ENCODE measurements at places on chromosomes 5 and 9. TPM values are rescaled to one million over a fixed set of nuclear protein-coding genes. Genes with fewer than 3 reads are reported as not detected.

DNA sequence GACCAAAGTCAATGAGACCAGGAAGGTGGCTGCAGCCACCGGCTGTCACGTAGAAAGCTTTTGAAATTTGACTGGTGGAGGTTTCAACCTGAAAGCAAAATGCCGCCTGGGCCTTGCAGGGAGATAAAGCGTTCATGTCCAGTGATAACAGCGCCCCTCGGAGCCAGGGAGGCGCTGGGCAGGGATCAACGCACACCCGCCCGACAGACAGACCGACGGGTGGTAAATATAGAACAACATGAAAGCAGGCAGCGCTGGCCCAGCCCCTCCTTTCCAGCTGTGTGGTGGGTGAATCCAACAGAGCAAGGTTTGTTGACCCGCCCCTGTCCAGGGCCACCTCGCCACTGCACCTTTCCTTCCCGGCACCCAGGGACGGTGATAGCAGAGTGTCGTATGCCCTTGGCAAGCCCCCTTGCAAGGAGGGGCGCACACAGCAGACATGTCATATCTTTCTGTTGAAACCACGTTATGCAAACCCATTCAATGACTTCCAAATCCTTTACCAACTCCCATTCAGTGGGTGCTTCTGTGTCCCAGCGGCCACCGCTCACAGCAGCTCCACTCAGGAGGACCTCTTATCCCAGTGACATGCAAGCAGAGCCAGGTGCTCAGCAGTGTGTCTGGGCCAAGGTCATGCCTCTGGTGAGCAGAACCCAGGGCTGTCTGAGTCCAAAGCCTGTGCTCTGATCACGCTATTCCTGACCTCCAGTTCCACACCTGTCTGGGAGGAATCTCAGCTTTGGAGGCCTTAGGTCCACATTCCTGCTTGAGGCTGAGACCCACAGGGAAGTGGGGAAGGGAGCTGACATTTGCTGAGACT is 38.7 kb downstream of the NKX2-5 start:
- no peaks in the 10 kb centered on the region for H3K4me1 ChIP-seq
- no peak for DNase-seq
- no peaks in the 10 kb centered on the region for H3K36me3 ChIP-seq
- peaks cover 1% of the 10 kb centered on the region for H3K27me3 ChIP-seq

DNA sequence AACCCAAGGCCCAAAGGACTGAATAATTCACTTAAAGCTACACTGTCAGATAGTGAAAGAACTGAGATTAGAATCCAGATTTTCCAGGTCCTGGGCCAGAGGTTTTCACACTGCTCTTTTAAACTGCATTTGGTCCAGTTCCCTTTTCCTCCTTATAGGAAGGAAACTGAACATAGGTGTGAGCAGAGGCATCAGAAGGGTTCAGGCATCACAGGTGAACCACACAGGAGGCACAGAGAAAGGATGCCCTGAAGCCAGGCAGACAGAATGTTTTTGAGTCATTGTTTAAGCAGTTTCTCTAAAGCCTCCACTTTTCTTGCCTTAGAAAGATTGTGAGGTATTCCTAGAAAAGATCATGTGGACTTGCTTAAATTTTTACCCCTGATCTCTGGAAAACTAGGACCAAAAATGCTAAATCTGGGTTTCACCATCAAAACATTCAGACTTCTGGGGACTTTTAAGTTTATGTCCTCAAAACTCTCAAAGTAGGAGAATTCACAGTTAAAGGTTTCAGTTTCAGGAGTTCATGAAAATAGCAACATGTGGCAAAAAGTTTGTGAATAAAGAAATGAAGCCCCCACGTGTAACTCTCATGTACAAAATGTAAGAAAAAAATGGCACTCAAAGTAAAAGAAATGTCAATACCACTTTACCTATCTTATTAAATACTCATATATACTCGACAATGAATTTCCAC is 386.1 kb downstream of the NTRK2 start:
- DNase-seq, result no peak
- H3K27me3 ChIP-seq, result no peaks in the 10 kb centered on the region
- peak overlapping the region; percentile 58 for H3K27ac ChIP-seq
- peaks cover 16% of the 10 kb centered on the region for H3K4me1 ChIP-seq
- H3K4me3 ChIP-seq, result no peak overlapping the region
- H3K36me3 ChIP-seq, result no peaks in the 10 kb centered on the region

DNA sequence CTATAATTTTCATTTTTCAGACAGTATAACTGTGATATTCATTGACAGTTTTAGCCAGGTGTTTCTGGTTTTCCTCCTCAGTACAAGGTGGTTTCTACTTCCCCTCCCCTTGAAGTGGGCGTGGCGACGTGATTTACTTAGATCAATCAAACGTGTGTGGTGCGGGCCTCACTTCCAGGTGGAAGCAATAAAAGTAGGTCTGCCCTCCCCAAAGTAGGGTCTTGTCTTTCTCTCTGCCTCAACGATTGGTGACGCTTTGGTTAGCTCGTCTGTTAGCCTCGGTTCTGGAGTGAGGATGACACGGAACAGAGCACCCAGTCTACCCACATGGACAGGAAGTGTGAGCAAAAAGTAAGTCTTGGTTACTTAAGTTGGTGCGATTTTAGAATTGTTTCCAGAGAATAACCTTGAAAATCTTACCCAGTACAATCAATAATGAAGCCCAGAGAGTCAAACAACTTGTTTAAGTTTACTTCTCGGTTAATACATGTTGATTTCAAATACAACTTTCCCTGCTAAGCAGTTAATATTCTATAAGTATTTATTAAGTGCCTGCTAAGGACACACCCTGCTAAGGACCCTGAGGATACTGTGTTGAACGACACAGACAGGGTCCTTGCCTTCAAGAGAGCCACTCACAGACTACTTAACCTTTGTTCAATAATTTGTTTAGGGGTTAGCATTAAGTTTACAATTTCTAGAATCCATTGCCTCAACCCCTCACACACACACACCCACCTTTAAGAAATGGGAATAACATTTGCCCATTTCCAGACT is 48.4 kb downstream of the COX7C start:
- no peaks in the 10 kb centered on the region for H3K4me1 ChIP-seq
- no peaks in the 10 kb centered on the region for H3K36me3 ChIP-seq
- peak; percentile 21 for DNase-seq
- no peak overlapping the region for H3K4me3 ChIP-seq

DNA sequence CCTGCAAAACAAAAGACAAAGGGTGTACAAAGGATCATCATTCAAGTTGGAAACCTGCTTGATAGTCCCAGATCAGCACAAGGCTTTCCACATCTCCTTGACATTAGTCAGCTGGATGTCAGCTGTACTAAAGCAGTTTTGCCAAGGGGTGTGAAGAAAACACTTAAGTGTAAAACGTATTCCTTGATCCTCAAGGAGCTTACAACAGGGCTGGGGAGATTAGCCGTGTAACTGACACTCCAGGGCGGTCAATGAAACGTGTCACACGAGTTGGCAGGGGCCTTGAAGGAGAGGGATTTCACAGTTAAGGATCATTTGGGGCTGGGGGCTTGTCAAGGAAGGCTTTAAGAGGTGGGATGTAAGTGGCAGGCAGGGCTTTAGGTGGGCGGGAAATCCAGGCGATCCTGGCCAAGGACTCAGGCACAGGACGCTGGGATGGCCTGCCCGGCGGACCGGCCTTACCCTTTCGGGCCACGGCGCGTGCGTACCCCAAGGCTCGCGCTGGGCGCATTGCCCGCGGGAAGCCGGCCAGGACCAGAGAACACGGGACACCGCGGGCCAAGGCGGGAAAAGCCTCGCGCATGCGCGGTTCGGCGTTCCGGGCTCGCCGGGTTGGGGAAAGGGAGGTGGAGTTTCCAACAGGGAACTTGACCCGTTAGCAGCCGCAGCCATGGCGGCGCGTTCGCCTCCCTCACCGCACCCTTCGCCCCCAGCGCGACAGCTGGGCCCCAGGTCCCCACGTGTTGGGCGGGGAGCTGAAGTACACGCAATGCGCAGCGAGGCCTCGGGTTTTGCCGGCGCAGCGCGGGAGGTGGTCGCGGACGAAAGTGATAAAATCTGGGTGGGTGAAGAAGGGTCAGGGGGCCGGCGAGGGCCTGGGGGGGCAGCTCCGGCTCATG is at the start of gene CNTLN:
Gene CNTLN, plus strand, starts transcription at position 645 of the 899 bp plus-strand sequence. Its CDS starts 26 bp downstream, at position 671.
- DNase-seq, result no peak
- H3K4me3 ChIP-seq, result no peak within 1 kb of the TSS
- H3K4me1 ChIP-seq, result no peaks in the 10 kb centered on the region
- H3K36me3 ChIP-seq, result no peaks in the 10 kb centered on the region

SNCAIP gene
- total RNA-seq, result 0.31 TPM

DNA sequence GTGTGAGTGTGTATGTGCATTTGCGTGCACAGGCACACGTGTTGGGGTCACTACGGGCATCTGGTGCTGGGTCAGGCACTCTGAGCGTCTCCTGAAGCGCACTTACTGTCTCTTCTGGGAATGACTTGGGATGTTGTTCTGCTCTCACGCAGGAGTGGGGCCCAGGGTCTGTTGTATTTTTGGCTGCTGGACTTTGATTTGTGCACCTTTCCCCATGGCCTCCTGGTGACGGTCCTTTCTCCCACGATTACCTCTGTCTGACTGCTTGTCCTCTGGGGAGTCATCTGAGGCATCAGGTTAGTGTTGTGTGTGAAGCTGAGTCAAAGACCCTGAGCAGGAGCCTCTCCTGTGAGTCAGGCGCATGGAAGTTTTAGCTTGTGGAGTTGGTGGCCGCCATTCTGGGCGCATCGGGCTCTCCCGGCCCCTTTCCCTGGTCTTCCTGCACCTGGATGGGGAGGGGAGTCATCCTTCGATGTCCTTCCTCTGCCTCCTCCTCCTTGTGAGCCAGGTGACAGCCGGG is 62.1 kb downstream of the RXRA start:
- no peak overlapping the region for H3K4me3 ChIP-seq
- no peaks in the 10 kb centered on the region for H3K27me3 ChIP-seq
- no peaks in the 10 kb centered on the region for H3K36me3 ChIP-seq

GRCh38 chr5:31343946-31344345 is 150.5 kb downstream of the CDH6 start:
- no peak for DNase-seq

CDC20B gene
- not detected for total RNA-seq

COL15A1 gene
- 0.28 TPM for total RNA-seq

DNA sequence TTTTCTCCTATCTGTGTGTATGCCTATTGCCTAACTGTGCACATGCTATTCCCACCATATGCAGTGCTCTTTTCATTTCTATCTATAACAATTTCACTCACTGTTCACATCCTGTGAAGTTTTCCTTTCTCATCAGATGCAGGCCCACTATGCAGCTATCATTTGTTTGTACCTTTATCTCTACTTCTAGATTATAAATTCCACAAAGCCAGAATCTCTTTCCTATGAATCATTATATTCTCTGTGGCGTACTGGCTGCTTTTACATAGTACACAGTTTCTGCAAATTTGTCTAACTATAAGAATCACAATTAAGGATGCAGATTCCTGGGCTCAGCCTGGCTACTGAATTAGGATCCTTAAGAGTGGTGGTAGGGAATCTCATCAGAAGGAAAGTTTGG is 600.8 kb upstream of the ARRDC3 start:
- H3K27ac ChIP-seq, result no peak overlapping the region
- no peak for DNase-seq
- no peaks in the 10 kb centered on the region for H3K27me3 ChIP-seq

PCDHB5 gene
- total RNA-seq, result not detected

- H3K36me3 ChIP-seq, result no peaks in the 10 kb centered on the region
- H3K4me1 ChIP-seq, result no peaks in the 10 kb centered on the region
- H3K27me3 ChIP-seq, result no peaks in the 10 kb centered on the region
- no peak overlapping the region for H3K4me3 ChIP-seq
- DNase-seq, result no peak
- H3K27ac ChIP-seq, result no peak overlapping the region
Observed at GRCh38 chr9:15280647-15281046, 26.4 kb downstream of the TTC39B start.

IL5 gene
- total RNA-seq, result not detected

SPINK13 gene
- total RNA-seq, result not detected

UNC5A gene
- total RNA-seq, result not detected

DNA sequence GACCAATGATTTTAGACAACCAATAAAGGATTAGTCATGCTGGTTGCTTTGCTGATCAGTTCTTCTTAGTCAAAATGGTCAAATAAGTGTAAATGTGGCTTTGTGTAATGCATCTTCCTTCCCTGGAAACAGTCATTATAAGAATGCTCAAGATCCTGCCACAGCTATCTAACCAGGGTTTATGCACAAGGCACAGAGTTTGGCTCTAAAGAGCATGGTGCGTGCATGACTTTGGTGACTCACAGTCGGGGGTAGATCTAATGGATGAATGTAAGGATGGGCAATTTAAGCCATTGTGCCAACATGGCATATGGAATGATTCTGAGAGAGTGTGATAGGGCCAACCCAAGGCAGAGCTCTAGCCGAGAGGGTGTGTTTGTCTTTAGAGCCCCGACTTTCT is 6.5 kb downstream of the LIX1 start:
- no peak overlapping the region for H3K27ac ChIP-seq
- no peak for DNase-seq
- H3K4me1 ChIP-seq, result no peaks in the 10 kb centered on the region
- no peaks in the 10 kb centered on the region for H3K27me3 ChIP-seq

DNA sequence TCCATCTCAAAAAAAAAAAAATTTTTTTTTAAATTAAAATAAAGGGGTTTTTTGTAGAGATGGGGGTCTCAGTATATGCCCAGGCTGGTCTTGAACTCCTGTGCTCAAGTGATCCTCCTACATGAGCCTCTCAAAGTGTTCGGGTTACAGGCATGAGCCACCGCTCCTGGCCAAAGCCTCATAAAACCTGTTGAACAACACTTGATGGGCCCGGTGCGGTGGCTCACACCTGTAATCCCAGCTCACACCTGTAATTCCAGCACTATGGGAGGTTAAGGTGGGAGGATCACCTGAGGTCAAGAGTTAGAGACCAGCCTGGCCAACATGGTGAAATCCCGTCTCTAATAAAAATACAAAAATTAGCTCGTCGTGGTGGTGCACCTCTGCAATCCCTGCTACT is 7.7 kb upstream of the NPM1 start:
- no peak for DNase-seq
- no peaks in the 10 kb centered on the region for H3K4me1 ChIP-seq
- H3K27me3 ChIP-seq, result no peaks in the 10 kb centered on the region
- H3K36me3 ChIP-seq, result no peaks in the 10 kb centered on the region

DNA sequence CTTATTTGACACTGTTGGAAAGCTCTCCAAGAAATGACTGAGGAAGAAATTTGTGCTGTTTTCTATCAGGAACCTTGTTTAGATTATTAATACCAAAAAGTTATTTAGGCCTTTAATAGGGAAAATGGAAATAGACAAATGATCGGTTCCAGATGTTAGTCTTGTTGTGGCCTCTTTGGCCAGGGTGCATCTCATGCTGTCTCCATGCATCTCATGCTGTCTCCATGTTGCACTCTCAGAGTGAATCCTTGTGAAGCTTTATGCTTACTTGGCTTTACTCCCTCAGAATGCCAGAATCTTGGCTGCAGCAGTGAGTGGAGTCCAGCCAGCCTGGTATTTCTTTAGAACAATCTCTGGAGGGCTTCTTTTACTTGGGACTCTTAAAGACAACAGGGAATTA is 185.5 kb downstream of the ARHGAP26 start:
- H3K4me3 ChIP-seq, result no peak overlapping the region
- peaks cover 5% of the 10 kb centered on the region for H3K4me1 ChIP-seq
- no peak overlapping the region for H3K27ac ChIP-seq

DNA sequence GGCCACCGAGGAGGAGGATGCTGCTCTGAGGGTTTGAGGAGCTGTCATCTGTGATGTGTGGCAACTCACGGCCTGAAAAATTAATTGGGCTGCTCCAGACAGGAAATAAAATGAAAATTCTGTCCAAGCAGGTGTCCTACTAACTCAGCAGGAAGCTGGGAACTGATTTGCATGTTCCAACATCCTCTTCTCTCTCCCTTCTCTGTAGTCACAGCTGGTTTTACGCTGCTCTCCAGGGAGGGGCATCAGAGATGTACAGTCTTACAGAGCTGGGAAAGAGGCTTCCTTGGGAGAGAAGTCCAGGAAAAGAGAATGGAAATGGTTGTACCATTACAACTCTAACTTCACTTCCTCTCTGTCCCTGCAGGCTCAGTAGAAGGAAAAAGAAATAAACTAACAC is 24.2 kb upstream of the SIL1 start:
- no peaks in the 10 kb centered on the region for H3K4me1 ChIP-seq
- H3K27ac ChIP-seq, result no peak overlapping the region
- DNase-seq, result no peak
